ENCODE measurements at places on chromosomes 12 and 14.

DNA sequence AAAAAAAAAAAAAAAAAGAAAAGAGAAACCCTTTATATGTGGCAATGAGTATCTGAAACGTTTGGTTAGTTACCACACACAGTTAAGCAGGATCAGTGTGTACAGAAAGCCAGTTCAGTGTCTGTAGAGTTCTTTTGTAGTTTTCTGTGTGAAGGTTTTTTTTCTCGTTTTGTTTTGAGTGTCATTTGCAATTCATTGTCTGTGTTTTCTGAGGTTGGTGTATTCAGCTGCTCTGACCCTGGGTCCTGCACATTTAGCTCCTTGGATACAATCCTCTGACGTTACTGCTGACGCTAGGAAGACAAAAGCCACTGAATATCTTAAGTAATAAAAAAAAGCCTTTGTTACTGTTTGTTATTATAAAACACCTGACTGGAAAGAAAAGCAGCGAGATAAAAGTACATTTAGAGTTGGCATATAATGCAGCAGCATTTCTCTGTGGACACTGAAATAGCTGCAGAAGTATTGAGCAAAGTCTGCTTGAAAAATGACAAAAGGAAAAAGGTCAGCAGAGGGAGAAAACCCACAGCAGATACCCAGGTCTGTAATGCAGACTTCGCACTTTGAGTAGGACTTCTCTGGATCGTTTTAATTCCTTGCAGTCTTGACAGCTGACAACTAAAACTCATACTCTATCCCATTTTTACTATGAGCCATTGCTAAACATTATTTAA lies 89.0 kb downstream of the POLR3B start:
- no peak for DNase-seq

DNA sequence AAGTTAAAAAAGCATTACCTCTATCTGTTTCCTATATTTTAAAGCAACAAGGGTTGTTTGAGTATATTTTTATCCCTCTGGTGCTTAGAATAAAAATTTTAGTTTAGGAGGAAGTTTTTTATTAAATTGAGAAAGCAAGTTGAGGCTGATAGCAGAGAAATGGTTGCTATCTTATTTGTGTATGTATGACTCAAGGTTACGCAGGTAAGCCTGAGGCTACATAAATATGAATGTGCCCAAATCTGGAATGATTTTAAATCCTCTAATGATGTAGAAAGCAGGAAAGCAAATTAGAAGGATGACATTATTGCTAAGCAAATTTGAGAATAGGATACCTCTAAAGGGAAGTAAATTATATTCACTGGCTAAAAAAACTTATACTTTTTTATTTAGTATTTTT lies 109.8 kb downstream of the ACSS3 start:
- no peak for DNase-seq

GRCh38 chr12:65430006-65430405 lies 151.5 kb downstream of the MSRB3 start:
- no peak for DNase-seq

DNA sequence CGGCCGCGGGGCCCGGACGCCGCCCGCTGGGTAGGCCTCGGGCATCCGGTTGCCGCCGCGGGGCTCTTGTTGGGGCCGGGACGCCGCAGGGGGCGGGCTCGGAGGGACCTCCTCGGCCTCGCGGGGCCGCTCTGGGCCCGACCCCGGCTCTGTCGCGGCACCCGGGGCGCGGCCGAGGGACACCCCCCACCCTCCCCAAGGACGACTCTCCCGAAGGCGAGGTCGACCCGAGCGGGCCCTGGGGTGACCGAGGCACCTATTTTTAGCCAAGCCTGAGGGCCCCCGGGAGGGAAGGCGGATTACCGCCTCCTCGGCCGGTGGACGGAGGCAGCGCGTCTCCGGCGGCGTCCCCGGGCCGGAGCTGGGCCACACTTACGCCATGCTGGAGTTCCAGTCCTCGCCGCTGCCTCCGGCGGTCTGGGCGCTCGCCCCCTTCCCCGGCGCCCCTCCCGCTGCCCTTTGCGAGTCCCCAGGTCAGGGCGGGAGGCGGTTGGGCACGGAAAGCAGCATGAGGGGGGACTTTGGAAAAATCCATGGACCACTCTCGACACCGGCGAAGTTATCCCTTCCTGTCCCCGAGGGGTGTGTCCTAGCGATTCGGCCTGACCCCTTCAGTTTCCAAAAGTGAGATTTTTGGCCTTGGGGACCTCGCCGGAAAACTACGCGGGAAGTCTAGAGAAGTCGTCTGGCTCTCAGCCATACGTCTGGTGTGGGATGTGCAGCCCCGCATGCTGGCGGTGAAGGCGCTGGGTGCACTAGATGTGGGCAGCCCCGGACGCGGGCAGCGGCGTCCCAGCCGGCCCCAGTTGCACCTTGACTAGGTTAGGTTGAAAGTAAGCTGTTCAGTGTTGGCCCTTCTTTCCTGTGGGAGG lies 699 bp downstream of the KTN1 start:
- DNase-seq: no peak

DNA sequence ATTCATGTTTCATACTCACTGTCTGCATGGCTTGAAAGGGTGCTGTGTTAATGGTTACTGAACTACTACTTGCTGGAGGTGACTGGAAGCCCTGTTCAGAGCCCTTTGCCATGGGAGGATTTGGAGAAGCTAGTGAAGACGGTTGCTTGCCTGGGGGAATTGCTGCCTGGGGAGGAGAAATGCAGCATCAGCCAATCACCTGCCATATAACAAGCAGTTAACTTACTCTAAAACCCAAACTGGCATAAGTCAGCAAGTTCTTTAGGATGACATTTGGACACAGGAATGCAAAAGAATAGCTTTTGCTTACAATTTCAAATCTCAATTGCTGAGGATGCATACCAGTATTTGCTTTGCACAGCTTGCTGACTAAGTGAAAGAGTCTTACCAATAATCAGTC lies 23.4 kb upstream of the IPO8 start:
- DNase-seq: peak; percentile 52

DNA sequence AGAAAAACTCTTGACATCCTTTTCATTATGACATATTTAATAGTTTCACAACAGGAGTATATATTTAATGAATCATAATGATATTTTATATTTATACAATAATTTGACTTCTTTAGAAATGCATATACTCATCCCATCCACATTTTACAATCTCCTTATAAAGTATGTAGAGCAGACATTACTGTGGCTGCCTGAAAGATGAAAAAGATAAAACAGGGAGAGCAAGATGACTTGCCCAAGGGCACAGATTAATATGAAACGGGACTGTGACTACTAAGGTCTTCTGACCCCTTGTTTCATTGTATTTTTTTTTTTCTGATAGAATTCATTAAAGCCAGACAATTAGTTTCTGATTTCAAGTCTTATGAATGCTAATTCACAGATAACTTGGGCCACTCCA lies 293.6 kb downstream of the SOX5 start:
- DNase-seq: no peak

DNA sequence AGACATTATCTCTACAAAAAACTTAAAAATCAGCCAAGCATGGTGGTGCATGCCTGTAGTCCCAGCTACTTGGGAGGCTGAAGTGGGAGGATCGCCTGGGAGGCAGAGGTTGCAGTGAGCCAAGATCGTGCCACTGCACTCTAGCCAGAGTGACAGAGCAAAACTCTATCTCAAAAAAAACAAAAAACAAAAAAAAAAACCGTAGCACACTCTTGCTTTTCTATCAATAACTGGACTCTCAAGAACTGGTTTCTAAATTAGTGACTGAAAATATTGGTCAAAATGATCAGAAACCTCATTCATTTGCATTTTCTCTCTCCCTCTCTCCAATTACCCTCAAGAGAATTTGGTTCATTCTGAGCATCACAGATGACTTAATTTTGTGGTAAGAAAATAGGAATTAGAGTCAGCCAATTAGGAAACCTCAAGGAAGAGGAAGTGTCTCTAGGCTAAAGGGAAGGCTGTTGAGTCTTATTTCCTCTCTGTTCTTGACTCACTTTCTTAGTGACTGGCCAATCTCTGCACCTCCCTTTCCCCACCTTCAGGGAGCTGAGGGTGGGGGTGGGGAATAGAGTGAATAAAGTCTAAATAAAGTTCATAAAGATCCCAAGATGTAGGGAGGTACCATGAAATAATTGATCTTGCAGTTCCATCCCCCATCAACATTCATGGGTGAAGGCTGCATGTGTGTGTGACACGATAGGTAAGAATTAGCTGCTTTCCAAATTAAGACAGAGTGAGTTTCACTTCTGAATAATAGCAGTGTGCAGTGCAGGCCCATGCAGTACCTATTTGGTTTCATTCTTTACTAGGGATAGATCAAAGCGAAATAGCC lies 6.8 kb upstream of the PSMA6 start:
- no peak for DNase-seq

- DNase-seq: no peak
Measured at GRCh38 chr14:55771242-55771981, 191.4 kb downstream of the KTN1 start.

- no peak for DNase-seq
Measured at GRCh38 chr14:72847721-72848120, 46.2 kb downstream of the DPF3 start.

GRCh38 chr12:65121049-65121955 lies at the start of gene WIF1:
WIF1 (minus strand) TSS chr12:65121305; CDS start chr12:65121191, 114 bp downstream.
- DNase-seq: no peak

- no peak for DNase-seq
Measured at GRCh38 chr14:57169901-57170300, 98.8 kb downstream of the EXOC5 start.

GRCh38 chr12:106345746-106346145 lies 11.8 kb upstream of the POLR3B start:
- DNase-seq: no peak

GRCh38 chr12:110109037-110109836 lies 14.9 kb upstream of the IFT81 start:
- DNase-seq: peak; percentile 100

DNA sequence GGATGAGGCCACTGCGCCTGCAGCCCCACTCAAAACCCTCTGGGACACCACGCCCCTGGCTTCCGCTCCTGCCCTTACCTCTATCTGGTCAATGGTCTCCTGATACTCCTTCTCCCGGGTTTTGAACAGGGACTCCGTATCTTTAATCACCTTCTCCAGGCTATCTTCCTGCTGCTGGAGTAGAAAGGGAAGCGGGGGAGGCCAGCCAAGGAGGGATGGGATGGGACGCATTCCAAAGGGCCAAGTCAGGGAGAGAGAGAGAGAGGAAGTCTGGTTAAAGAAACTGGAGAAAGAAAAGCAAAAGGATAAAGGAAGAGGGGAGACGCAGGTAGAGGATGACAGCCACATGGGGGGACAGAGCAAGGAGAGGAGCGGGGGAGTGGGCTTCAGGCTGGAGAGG lies 7.9 kb downstream of the IFFO1 start:
- DNase-seq: no peak

DNA sequence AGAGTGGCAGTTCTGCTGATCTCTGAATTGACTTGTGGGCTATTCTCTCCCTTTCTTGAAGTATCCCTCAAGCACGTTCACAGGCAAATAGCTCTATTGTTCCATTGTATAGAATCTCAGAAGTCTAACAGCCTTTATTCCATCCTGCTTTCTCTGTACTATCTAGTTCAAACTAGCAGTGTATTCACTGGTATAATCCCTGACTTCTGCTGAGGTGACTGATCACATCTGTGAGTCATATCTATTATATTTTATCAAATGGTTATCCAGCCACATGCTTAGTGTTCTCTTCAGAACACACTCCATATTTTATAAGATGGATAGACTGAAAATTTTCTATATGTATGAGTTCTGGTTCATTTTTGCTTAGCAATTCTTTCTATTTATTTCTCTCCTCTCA lies 866.1 kb downstream of the C12orf50 start:
- no peak for DNase-seq

- no peak for DNase-seq
Measured at GRCh38 chr12:6364044-6364374, 11.4 kb downstream of the SCNN1A start.

GRCh38 chr14:32134448-32135097 lies 57.5 kb downstream of the ARHGAP5 start:
- no peak for DNase-seq

- no peak for DNase-seq
Measured at GRCh38 chr14:75812622-75813021, 151.6 kb downstream of the TTLL5 start.

- DNase-seq: peak; percentile 28
Measured at GRCh38 chr12:124480469-124481256, 86.7 kb downstream of the NCOR2 start.

- no peak for DNase-seq
Measured at GRCh38 chr12:34598851-34599529, 576.7 kb downstream of the ALG10 start.

DNA sequence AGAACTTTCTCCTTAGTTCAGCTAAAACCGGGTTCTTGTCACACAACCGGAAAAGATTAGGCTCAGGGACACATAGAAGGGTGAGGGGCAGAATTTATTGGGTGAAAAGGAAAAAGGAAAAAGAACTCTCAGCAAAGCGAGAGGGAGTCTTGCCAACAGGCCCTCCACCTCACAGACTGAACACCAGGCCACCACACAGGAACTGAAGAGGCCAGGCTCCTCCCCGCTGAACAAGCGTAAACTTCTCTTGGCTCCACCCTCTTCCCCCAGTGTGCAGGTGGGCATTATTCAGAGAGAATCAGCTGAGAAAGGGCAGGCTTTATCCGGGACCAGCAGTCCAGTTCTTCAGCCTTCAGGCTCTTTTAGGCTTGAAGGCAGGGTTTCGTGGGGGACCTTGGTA lies 125.6 kb upstream of the FGD4 start:
- no peak for DNase-seq

GRCh38 chr12:115930336-115930735 lies 347.2 kb downstream of the MED13L start:
- no peak for DNase-seq

GRCh38 chr14:102050625-102051024 lies 36.2 kb downstream of the HSP90AA1 start:
- peak; percentile 61 for DNase-seq

DNA sequence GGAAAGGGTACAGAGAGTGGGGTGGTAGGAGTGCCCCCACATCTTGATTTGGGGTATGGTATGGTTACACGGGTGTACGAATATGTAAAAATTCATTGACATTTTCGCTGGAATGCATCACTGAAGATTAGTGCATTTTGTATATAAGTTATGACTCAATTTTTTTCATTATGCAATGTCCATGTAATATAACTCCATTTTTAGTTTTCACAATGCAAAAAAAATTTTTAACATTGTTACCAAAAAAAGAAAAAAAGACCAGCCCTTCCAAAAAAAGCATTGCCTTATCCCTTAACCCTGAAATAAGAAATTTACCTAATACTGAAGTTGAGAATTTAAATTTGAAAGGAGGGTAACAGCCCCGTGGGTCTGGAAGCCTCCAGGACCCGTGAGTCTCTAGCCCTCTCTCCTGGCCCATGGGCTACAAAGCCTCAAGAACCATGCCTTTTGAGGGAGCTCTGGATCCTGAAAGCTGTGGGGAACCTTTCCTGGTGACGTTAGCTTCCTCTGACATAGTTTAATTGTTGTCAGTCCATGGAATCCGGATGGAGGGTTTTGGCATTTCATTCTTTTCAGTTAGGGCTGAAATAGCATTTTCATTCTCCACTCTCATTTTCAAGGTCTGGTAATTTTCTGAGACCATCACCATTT lies 55.6 kb upstream of the ACTN1 start:
- DNase-seq: no peak

DNA sequence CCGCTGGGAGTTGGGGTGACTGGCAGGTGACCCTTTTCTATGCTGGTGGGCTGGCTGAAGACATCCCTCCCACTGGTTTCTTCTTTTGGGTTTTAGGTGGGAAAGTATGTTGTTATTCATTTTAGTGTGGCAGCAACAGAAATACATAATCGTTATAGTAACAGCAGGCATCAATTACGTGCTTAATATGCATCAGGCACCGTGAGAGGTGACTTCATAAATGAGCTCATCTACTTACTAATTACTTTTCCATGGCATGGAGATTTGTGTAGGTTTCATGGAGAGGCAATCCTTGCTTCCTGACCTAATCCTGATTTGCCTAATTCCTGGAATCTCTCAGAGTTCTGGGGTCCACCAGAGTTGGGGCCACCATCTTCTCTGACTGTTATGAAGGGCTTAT lies 13.4 kb upstream of the CELA1 start:
- no peak for DNase-seq

All from AG09319 (cell line).